ENCODE measurements at places on chromosomes 6 and 20.
A peak's percentile ranks its signal among the peaks of the same experiment; 100 is the strongest.

GRCh38 chr6:25706314-25707014 lies 48.1 kb upstream of the SLC17A4 start:
- DNase-seq: no peak

DNA sequence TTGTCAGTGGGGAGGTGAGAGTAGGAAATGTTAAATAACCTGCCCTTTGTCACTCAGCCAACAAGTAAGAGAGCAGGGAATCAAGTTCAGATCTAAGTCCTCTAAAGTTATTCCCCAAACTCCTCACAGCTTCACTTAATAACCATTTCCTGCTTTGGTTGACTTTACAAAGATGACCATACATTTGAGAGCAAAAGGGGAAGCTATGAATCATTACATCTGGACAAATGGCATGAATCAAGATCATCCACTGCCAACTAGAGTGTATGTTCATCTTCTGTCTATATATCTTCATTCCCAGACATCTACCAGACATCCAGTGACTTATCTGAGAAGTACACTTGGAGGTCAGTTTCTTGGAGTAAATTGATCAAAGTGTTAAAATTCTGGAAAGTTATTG lies 15.1 kb upstream of the HIVEP2 start:
- DNase-seq: no peak

- DNase-seq: peak; percentile 78
These were observed 27.8 kb downstream of the FYN start for GRCh38 chr6:111845441-111845871.

DNA sequence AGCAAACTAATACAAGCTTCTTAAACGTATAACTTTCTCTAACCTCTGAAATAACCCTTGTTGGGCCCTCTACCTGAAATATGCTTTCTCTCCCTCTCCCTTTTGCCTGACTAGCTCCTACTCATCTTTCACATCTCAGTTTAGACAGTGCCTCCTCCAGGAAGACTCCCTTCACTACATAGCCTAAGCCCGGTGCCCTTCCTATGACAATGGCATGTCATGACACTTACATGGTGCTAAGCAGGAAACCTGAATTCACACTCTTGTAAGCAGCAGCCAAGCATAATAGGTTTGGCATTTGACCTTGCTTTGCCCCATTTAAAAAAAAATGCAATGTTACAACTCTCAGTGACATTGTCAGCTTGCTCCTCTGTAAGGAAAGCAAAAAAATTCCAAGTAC lies 33.1 kb upstream of the FBXL4 start:
- DNase-seq: peak; percentile 5

GRCh38 chr6:53767941-53768340 lies 26.9 kb upstream of the LRRC1 start:
- no peak for DNase-seq

DNA sequence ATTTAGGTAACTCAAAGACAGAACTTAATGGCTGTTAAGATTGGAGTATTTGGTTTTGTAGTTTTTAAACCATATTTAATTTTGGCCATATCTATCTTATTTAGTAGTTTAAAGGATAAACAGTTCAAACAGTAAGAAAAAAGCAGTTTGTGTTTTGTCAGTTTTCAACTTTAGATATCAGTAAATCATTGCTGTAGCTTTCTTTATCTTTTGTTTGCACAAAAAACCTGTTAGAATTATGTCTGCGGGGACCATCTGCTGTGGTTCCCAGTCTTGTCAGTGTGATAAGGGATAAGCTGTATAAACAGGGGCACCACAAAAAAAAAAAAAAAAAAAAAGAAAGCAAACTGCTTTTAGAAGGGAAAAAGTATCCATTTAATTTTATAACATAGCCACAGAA lies 40.9 kb downstream of the CDKAL1 start:
- no peak for DNase-seq

DNA sequence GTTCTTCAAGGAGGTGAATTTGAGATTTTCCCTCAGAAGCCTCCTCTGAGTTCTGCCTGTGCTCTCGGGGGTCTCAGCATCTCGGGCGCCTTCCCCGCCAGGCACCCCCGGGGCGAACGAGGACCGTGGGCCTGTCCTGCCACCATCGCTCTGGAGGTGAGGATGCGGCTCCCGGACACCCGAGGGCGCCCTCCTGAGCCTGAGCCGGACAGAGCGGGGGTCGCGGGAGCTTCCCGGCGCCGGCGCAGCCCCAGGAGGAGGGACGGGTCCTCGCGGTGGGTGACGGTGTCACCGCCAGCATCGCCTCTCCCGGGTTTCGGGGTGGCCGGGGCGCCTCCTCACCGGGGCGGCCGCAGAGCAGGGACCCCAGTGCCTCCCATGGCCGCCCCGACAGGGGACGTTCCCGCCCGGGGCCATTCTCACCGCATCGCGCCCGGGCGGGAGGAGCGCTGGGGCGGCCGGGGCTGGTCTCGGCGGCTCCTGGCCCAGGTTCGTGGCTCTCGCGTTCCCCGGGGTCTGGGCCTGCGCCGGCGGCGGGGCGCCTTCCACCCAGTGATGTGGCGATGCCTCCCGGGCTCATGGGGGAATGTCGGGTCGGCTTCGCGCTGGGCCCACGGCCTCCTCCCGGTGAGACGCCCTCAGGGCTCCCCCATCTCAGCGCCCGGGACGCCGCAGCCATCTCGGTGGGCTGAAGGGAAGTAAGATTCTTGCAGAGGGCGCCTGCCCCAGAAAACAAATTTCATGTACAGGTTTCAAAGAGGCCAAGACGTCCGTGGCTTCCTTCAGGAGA lies 210.5 kb downstream of the ERMARD start:
- DNase-seq: no peak

GRCh38 chr6:89834884-89835792 lies 5.5 kb downstream of the CASP8AP2 start:
- DNase-seq: peak; percentile 91

DNA sequence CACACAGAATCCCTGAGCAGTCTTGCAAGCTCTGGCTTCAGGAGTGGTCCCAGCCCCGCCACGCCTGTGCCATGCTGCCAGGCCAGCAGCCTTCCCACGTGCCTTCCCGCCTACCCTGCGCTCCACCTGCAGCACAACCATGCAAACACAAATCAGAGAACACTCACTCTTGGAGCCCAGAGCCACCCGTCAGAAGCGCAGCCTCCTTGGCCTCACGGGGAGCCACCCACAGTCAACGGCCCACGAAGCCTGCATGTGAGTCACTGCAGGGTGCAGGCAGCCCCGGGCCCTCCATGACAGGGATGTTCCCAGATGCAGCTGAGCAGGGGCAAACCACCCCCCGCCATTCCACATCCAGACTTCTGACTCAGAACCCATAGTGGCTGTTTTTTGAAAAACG lies 217.0 kb downstream of the DLL1 start:
- DNase-seq: no peak

- DNase-seq: no peak
These were observed 70.2 kb downstream of the AIG1 start for GRCh38 chr6:143130928-143131327.

DNA sequence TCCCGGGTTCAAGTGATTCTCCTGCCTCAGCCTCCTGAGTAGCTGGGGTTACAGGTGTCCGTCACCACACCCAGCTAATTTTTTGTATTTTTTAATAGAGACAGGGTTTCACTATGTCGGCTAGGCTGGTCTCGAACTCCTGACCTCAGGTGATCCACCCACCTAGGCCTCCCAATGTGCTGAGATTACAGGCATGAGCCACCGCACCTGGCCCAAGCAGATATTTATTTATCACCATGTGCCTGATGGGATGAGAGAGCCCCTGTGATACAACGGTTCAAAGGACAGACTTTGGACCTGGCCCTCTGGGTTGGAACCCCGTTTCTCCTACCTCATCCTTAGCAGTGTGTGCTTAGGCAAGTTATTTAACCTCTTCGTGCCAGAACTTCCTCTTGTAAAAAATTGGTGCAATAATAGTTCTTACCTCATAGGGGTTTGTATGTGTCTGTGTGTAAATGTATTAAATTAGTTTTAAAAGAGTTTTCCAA lies 19.2 kb upstream of the STK38 start:
- DNase-seq: no peak

DNA sequence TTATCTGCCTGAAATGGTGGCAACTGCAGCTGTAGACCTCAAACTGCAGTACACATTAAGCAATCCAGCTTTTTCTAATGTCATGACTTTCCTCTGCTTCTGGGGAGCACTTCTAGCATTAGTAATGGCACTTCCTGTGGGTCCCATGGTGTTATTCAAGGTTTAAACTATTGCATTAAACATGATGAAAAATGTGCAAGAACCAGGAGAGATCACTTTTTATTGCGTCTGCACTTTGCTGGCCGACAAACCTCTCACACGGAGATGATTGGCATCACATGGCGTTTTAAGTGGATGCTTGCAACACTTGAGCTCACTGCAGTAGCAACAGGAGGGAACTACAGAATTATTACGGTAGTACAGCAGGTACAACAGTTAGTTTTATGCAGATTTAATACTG lies 148.4 kb downstream of the HIVEP2 start:
- no peak for DNase-seq

DNA sequence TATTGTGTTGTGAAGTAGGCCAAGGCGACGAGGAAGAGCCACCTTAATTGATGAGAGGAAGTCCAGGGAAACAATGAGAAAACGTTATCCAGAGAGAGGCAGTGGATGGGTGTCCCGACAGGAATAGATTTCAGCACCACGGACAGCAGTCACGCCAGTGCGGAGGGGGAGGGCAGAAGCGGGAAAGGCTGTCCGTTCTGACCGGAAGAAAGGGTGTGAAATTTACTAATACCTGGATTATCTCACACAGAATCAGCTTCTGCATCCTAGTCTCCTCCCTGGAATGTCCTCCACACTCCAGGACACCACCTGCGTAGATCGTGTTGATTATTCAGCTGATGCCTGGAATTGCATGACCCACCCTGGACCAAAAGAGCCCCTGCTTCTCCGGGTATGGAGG lies 7.4 kb upstream of the BPIFA3 start:
- DNase-seq: peak; percentile 63

DNA sequence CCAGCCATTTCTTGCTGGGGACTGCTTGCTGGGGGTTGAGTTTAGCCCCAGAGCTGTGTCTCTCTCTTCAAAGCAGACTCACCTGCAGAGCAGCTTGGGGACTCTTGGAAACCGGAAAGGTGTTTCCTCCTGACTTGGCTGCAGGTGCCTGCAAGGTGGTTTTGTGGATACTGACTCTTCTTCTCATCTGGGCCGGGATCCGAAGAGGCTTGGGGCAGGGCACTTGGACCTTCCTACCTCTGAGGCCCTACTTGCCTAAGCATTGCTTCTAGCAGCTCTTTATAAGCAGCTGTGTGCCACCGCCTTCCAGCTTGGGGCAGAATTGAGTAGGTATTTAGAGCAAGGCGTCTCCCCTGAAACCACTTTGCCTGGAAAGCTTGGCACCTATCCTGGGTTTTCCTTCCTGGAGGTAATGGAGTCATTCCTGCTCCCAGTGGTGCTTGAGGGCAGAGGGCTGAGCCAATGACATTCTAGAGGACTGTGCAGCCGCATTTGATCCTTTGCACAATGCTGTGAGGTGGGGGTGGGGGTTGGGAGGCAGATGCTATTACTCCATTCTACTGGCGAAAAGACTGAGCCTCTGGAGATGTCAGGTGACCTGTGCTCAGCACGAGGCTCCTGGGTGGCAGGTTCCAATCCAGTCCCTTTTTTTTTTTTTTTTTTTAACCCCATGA lies 3.4 kb upstream of the CTSZ start:
- DNase-seq: no peak

DNA sequence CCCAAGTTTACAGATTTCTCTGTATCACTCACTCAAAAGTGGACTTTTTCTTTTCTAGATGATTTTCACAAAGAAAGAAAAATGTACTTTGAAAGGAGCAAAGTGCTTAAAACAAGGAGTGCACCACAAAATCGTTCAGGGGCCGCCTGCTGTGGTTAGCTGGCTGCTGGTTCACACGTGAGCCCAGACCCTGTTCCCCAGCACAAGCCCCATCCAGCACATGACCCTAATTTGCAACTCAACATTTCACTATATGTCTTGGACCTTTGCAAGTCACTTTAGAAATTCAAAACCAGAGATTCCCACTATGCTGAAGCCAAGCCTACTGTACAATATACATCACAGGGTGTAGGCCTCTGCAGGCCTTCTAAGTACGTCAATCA lies 95.5 kb upstream of the NHSL1 start:
- DNase-seq: no peak

DNA sequence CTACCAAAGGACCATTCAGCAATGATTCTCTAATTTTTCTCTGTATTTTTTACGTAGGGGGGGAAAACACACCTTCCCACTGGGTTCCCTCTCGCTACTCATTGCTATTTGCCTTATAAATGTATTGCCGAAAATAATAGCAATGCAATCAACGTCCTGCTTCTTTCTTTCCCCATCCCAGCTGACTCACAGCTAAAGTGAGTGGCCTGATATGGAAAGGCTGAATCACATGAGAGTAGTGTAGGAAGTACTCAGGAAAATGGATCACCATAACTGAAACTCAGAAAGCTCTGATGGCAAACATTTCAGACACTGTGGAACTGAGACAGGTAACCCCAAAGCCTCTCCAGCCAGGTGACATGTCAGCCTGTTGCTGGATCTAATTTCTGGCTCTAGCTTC lies 49.3 kb upstream of the SRPK1 start:
- no peak for DNase-seq

DNA sequence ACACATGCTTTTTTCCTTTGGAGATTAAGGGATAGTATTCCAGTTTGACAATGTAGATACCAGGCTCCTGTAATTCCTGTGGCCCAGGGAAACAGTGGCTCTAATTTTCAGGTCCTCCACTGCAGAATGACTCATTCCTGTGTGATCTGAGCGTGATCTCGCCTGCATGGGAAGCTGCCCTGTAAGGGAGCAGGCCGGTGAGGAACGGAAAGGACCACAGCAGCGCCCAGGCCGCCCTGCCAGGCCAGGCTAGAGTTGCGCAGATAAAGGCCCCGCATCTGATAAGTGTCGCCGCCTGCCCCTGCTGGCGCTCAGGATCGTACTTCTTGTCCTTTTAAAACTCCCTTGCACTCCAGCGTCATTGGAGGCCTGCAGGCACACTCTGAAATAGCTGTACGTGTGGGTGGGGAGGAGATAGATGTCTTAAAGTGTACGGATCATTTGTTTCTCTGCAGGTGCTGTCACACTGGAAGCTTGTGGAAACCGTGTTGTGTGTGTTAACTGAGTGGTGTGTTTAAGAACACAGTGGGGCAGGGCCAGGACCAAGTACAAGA lies 60.7 kb downstream of the SYNJ2 start:
- DNase-seq: no peak

GRCh38 chr20:43549416-43550065 lies 9.3 kb upstream of the SGK2 start:
- no peak for DNase-seq

- DNase-seq: no peak
These were observed 39.8 kb downstream of the ADTRP start for GRCh38 chr6:11738661-11739375.

DNA sequence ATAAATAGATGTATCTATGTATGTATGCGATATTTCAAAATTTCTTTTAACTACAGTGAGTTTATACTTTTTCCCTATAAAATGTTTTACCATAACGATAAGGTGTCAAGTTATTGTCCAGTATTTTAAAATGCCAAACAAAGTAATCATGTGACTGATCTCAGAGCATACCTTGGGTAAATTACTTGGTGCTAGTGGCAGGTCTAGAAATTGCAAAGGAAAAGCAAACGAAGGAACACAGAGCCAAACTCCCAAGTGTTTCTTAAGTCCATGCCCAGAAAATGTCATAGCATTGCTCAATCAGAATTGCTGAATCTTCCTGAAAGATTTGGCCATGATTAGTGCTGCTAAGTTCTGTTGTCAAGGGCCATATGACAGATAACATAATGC lies 77.5 kb downstream of the CAP2 start:
- no peak for DNase-seq
